ENCODE measurements at places on chromosomes 1 and 21. TPM values are rescaled to one million over a fixed set of nuclear protein-coding genes. Genes with fewer than 3 reads are reported as not detected.

DNA sequence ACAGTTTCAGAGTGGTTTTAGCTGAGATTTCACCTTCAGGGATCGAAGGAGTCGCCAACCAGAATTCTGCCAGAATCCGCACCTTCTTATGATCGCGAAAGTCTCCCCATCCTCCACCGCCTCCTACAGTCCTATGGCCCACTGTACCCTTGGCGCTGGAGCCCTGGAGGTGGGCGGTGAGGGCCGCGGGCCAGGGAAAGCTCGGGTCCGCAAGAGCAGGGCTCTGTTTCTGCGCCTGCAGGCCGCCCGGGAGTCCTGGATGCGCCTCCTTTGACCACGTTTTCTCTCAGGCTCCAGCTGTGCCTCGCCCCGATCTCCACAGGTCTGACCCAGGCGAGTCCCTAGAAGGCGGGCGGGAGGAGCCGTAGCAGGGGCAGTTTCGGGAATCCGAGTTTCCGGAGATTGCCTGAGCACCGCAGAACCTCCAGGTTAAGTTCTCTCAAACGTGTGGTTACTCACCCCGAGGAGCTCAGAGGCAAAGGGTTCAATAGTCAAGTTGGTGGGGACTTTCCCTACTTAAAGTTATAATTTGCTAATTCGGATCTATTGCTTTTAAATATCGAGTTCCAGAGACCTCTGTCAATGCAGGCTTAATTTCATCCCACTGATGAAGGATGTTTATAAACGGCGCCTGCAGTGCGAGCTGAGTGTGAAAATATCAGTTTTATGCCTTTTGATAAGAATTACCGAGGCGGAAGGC, 3.2 kb upstream of the LHX8 start:
- no peak for DNase-seq

DNA sequence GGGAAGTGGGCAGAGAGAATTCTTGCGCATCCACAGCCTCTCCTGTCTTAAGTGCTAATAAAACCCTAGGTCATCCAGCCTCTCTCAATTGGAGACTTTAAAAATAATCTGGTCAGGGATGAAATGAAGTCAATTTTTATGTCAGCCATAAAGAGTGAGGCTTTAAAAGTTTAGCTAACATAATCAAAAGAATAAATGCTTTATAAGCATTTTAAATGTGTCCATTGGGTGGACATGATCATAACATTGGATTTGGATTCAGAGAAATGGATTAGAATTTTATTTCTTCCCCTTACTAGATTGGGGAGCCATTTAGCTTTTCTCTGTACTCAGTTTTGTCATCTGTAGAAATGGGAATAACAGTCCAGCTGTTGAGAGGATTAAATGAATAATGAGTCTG, 55.5 kb downstream of the PGM1 start:
- no peak for DNase-seq

DNA sequence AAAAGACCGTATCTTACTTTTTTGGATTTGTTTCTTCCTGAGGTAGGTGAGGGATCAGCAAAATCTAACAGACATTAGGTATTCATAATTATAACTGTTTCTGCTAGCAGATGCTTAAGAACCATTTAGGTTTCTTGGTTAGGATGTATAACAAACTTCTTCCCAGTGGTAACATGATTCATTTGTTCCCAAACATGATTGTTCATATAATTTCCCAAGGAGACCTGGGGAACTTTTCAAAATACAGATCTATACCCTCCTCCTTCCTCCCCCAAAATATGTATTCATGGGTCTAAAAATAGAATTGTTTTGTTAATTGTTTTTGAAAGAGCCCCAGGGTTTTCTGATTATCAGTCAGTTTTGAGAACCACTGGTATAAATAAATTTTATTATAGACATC, 228.2 kb downstream of the COP1 start:
- DNase-seq = no peak

- no peak for DNase-seq
These were observed 33.3 kb downstream of the PIK3CD start for GRCh38 chr1:9684801-9685200.

- no peak for DNase-seq
These were observed 18.1 kb downstream of the KCNT2 start for GRCh38 chr1:196590012-196590708.

DNA sequence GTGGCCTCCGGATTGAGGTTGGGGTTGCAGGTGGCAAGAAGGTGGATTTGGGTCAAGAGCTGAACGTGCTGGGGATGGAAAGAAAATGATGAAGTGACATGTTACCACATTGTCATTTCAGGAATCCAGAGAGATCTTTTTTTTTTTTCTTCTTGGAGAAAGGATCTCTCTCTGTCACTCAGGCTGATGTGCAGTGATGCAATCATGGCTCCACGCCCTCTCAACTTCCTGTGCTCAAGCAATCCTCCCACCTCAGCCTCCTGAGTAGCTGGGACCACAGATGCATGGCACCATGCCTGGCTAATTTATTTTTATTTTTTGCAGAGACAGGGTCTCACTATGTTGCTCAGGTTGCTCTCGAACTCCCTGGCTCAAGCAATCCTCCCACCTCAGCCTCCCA, 80.6 kb downstream of the GON4L start:
- no peak for DNase-seq

GRCh38 chr1:222629921-222630535, 12.1 kb downstream of the MIA3 start:
- no peak for DNase-seq

Gene ZNF683
- not detected for polyA plus RNA-seq

Gene PALMD
- 1.1 TPM for polyA plus RNA-seq

Gene S100A5
- not detected for polyA plus RNA-seq

Gene TRIM46
- 0.57 TPM for polyA plus RNA-seq

Gene PRKCZ
- 206 TPM for polyA plus RNA-seq

Gene C1orf141
- polyA plus RNA-seq = not detected
